NCI-H524 treated with DMSO at 0.1 percent for 48 hours (cell line): ENCODE measurements at places on chromosomes 16 and 17.
A peak's percentile ranks its signal among the peaks of the same experiment; 100 is the strongest.

GRCh38 chr17:75271955-75272847 is 1.2 kb upstream of the MIF4GD start:
- DNase-seq = peak; percentile 57

DNA sequence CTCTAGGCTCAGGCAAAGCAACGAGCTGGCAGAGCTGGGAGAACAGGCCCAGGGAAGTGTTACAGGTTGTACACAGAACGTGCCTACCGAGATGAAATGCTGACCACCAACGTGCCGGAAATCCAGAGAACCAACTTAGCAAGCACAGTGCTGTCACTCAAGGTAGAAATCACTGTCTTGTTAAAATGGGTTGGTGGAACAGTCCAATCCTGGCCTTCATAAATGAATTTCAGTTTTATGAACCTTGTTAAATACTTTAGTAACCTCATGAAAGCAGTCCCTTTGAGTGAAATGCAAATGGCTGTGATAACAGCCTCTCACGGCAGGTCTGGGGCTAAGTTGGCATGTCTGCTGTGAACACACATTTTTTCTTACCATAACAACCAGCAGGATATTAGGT is 29.0 kb downstream of the ETV4 start:
- no peak for DNase-seq

DNA sequence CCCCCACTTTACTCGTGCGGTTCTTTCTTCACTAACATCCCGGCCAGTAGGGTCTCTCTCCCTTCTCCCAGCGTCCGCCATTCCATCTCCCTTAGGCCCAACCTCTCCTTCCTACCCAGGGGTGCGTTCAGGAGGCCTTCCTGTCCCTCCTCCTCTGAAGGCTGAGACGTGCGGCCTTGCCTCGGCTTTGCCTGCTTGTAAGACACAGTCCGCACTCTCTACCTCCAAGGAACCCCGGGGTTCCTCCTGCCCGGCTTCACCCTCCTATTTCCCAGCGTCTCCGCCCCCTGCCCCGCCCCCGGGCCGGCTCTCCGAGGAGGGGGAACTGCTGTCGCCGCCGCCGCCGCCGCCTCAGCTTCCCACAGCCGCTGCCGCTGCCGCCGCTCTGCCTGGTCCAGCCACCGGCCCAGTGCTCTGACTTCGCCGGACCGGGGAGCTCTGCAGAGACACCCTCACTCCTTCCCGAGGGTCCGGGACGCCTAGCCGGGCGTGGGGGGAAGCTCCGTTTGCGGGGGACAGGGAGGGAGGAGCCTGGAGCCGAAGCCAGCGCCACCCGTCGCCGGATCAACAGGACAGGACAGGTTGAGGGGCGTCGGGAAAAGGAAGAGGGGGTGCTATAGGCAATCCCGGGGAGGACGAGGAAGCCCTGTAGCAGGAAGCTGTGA is 1.2 kb upstream of the FGF11 start:
- DNase-seq = no peak

DNA sequence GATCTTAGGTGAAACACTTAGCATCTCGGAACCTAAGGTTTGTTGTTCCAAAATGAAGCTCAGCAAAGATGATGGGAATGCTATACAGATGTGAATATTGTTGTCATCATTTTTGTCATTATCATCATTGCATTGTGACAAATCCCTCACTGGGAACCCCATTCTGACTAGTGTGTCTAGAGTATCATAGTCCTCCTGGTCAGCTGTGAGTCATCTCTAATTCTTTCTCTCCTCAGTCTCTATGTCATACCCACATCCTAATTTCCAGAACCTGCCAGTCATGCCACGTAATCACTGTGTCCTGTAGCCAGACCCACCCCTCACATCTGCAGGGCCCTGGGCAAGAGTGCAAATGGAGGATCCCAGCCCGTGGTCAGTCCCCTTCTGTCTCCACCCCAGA is 60.5 kb upstream of the CLEC3A start:
- no peak for DNase-seq

- no peak for DNase-seq
Measured at GRCh38 chr16:51952500-51952899, 594.4 kb downstream of the TOX3 start.

DNA sequence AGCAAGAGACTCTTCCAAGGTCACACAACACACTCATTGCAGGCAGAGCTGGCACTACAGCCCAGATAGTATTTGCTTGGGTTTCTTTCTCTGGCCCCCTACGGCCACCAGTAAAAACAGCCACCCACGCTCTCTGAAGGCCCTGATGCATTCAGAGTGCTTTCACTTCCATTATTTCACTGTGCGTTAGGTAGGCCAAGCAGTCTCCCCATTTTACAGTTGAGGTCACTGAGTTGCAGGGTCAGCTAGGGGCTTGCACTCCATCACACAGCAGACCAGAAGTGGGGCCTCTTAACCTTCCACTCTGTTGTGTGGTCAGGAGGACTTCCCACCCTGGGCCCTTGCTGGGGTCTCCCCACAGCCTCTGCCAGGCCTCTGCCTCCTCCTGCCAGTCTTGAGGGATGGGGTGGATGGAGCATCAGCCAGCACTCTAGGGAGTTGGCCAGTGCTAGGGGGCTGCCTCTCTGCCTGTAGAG is 2.5 kb downstream of the TBX21 start:
- no peak for DNase-seq

GRCh38 chr16:23406546-23407240 is 46.3 kb downstream of the COG7 start:
- DNase-seq = no peak

DNA sequence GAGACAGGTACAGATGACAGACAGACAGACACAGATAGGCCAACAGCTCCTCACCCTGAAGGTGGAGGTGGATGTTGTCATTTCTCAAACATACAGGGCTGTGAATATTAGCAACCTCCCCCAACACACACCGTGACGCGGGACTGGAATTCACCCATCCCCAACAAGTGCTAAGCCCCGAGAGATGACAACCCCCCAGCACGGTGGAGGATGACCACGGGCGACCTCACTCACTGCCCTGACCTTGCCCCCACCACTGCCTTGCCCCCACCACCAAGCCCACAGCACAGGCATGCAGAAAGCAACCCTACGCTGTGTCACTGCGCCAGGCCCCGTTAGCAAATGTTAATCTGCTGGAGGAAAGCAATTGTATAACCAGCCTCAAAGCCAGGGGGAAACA is 4.9 kb upstream of the KRT17 start:
- DNase-seq = no peak

DNA sequence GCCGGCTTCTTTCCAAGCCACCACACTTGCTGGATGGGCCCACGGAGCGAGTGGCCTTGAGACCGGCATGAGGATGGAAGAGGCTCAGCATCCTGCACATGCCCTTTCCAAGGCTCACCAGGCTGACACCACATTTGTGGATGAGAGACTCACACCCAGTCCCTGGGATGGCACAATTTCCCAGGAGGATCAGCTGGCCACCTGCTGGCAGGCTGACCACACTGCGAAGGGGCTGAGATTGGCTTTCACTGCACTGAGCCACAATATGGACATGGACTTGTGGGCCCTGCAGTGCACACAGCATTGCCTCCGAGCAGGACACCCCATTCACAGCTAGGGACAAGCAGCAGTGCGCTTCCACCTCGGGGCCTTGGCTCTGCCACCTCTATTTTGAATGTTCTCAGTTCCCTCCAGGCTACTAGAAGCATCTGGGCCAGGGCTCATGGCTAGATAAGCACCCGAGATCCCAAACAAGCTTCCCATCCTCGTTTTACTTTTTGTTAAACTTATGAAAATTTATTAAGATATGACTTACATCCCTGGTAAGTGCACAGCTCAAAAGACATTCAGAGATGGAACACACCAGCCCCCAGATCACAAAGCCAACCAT is 25.3 kb upstream of the KSR1 start:
- DNase-seq = no peak

GRCh38 chr17:67248291-67248690 is 3.3 kb upstream of the HELZ start:
- no peak for DNase-seq

- DNase-seq = no peak
Measured at GRCh38 chr16:49051576-49051975, 230.1 kb downstream of the CBLN1 start.

- no peak for DNase-seq
Measured at GRCh38 chr17:8468127-8468526, 32.4 kb downstream of the NDEL1 start.

GRCh38 chr17:78748730-78749317 is 33.2 kb downstream of the CYTH1 start:
- no peak for DNase-seq

GRCh38 chr17:58870747-58871146 is 115.1 kb downstream of the PPM1E start:
- DNase-seq = no peak

- no peak for DNase-seq
Measured at GRCh38 chr17:29107933-29108822, 65.2 kb downstream of the PIPOX start.

DNA sequence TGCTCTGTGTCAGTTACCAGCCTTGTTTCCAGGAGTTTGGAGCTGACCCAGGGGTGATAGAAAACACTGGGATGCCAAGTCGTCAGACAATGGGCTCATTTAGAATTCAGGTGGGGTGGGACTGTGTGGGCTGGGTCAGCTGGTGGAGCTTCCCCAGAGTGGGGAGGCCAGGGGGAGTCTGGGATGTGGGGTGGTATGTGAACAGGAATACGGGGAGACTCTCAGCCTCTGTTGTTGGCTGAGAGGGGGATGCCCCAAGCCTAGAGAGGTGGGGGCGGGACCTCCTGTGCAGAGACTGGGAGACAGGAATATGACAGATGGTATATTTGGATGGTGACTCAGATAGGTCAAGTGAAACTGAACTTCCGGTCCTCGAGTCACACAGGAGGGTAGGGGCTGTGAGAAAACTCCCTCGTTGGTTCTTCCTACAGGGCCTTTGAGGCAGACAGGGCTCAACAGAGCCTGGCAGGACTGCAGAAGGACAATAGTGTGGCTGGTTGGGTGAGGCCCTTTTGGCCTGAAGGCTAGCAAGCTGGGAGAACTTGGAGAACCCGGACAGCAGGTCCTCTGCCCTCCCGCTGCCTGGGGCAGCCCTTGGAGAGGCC is 23.7 kb downstream of the CDH1 start:
- no peak for DNase-seq

DNA sequence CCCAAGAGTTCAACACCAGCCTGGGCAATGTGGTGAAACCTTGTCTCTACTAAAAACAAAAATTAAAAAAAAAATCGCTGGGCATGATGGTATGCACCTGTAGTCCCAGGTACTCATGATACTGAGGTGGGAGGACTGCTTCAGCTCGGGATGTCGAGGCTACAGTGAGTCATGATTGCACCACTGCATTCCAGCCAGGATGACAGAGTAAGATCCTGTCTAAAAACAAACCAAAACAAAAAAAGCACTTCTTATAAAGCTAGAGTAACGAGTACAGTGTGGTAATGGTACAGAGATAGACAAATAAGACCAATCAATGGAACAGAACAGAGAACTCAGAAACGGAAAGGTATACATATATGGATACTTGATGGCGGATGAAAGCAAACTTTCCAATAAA is 4.4 kb downstream of the NSMCE1 start:
- DNase-seq = no peak

DNA sequence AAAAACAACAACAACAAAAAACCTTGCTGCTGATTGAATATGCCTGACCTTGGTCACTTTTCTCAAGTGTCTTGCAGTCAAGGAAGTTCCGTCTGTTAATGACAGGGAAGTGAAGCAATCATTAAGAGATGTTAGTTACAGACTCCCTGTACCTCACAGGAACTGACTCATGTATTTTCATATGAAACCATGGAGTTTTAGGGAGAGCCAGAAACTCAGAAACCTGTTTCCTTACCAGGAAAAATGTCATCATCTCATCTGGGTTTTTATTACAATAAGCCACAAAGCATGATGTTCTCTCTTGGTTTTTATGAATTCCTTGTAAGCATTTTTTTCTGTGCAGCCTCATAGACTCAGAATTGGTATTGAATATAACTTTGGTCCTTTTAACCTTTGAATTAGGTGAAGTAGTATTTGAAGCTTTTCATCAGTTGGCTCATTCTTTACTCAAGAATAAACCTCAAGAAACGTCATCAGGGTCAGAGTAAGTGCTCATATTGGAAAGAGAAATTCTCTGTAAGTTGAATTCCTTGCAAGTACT is 10.3 kb downstream of the LYRM1 start:
- no peak for DNase-seq

- no peak for DNase-seq
Measured at GRCh38 chr16:86884390-86884650, 306.0 kb downstream of the FOXL1 start.

GRCh38 chr16:70685938-70686375 is at the start of gene MTSS2:
Gene MTSS2 (minus strand): TSS chr16:70686053. CDS start chr16:70685791, 262 bp downstream.
- peak; percentile 10 for DNase-seq

DNA sequence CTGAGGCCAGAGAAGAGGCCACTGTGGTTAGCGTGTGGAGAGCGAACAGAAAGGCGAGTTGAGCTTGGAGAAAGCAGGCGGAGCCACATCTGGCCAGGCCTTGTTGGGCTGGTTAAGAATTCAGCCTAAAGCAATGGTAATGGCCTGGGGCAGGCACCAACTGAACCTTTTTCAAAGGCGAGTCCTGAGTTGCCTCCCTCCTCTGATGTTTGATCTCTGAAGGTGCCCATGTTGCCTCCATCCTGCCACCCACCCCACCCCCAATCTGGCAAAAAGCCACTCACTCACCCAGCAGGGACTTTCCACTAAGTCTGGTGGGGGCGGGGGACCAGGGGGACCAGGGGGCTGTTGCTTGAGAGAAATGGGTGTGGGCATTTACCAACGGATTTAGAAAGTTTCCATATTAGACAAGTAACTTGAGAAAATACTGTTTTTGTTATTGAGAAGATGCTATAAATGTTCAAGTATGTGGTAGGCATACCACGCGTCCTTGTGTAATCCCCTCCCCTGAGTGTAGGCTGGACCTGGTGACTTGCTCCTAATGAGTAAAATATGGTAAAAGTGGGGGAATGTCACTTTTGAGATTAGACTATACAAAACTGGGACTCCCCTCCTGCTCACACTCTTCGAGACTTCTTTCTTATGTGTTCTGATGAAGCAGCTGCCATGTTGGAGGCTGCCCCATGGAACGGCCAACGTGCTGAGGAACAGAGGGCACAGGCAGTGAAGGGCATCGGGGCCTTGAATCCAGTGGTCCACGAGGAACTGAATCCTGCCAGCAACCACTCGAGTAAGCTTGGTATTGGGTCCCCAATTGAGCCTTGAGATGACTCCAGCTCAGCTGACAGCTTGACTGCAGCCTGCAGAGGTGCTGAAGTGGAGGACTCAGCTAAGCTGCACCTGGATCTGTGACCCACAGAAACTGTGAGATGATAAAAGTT is 29.9 kb upstream of the TNS4 start:
- no peak for DNase-seq

GRCh38 chr17:12536472-12536871 is 129.2 kb upstream of the MYOCD start:
- no peak for DNase-seq

- no peak for DNase-seq
Measured at GRCh38 chr17:68640242-68640989, 39.2 kb upstream of the FAM20A start.

DNA sequence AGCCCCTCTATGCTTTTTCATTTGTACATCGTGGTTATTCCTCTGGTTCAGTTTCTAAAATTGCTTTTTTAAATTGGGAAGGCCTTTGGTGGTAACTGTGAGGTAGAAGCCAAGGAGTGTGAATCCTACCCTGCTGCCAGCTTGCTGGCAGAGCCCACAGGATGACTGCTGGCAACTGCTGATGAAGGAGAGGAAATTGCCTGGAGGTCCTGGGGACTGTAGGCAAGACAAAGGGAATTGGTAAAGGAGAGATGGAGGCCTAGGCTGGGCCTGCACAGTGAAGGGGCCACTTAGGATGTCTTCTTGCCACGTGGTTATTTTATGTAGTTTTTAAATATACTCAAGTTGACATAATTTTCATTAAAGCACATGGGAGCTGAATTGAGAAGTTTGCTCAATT is 15.8 kb downstream of the C17orf58 start:
- no peak for DNase-seq

- DNase-seq = no peak
Measured at GRCh38 chr16:88468275-88469129, 15.4 kb downstream of the ZFPM1 start.
